Right lobe of liver (tissue), 6 donors: ENCODE measurements at places on chromosomes 6 and 20. TPM values are rescaled to one million over a fixed set of nuclear protein-coding genes. Genes with fewer than 3 reads are reported as not detected.

The DEF6 gene
- total RNA-seq: 1.5 TPM

The DOK5 gene
- not detected for total RNA-seq

The BPIFB4 gene
- total RNA-seq: not detected

The OLIG3 gene
- not detected for total RNA-seq

The TREM2 gene
- 4.6 TPM for total RNA-seq

The TMEM30A gene
- total RNA-seq: 40.1 TPM

The FAM229B gene
- total RNA-seq: 8.6 TPM

The CTCFL gene
- 0.09 TPM for total RNA-seq
